ENCODE measurements at places on chromosomes 6 and 20.

GRCh38 chr6:136500414-136500813 is 49.8 kb downstream of the MAP7 start:
- DNase-seq: no peak

GRCh38 chr6:85674604-85675003 is 31.9 kb upstream of the SYNCRIP start:
- no peak for DNase-seq

- no peak for DNase-seq
These were observed 315.7 kb upstream of the NT5E start for GRCh38 chr6:85134172-85134571.

- no peak for DNase-seq
These were observed 6.8 kb downstream of the ADA start for GRCh38 chr20:44644667-44645131.

DNA sequence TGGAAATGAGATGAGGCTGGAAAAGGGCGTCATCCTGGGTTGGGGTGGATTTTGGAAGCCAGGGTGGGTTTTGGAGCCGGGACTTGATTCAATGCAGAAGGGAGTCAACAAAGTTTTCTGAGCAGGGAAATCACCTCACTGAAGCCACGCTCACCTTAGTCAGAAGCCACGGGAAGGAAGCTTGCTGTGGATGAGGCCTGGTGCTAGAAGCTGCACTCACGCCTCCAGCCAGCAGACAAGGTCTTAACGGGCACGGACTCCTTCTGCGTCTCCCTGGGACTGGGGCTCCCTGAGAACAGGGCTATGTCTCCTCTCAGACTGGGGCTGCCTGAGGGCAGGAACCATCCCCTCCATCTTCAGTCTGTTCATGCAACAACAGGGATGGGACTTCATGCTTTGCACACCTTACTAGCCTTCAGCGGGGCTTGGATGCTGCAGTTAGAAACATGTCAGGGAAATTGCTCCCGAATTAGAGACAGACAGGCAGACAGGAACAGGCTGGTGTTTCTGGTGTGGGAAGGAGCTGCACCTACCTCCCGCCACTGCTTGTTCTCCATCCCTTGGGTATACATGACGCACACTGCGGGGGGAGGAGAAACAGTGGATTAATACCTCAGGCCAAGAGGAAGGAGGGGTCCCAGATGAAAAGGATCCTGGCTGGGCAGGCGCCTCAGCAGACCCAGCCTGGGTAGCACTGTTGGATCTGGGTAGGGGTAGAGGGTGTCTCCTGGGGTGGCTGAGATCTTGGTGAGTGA is 17.5 kb downstream of the CPNE5 start:
- DNase-seq: no peak

DNA sequence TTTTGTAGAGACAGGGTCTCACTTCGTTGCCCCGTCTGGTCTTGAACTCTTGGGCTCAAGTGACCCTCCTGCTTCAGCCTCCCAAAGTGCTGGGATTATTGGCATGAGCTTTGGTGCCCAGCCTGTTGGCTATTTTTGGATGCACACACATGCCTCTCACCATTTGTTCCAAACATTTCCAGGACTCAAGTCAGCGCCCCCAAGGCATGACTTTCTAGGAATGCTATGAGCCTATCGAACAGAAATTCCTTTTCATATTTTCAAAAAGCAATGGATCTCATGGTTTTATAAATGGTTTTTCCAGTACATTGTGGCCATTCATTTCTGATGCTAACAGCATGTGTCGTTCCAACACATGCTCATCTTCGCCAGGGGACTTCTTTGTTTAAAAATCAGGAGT is 119.3 kb upstream of the NAA20 start:
- no peak for DNase-seq

DNA sequence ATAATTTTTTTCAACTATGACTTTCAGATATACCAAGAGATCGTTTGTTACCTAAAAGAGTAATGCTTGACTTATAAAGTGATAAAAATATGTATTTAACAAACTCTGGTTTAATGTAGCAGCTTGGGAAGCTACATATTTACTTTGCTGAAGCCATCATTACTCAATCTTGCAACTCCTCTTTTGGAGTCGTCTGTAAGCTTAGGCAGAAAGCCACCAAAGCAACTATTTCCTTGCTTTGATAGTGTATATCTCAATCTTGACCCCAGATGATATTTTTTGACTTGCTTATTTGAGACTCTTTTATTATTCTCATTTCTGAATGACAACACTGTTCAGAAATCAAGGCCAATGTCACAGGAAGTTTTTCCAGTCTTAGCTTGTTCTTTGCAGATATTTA is 183.0 kb downstream of the SAMD5 start:
- no peak for DNase-seq

DNA sequence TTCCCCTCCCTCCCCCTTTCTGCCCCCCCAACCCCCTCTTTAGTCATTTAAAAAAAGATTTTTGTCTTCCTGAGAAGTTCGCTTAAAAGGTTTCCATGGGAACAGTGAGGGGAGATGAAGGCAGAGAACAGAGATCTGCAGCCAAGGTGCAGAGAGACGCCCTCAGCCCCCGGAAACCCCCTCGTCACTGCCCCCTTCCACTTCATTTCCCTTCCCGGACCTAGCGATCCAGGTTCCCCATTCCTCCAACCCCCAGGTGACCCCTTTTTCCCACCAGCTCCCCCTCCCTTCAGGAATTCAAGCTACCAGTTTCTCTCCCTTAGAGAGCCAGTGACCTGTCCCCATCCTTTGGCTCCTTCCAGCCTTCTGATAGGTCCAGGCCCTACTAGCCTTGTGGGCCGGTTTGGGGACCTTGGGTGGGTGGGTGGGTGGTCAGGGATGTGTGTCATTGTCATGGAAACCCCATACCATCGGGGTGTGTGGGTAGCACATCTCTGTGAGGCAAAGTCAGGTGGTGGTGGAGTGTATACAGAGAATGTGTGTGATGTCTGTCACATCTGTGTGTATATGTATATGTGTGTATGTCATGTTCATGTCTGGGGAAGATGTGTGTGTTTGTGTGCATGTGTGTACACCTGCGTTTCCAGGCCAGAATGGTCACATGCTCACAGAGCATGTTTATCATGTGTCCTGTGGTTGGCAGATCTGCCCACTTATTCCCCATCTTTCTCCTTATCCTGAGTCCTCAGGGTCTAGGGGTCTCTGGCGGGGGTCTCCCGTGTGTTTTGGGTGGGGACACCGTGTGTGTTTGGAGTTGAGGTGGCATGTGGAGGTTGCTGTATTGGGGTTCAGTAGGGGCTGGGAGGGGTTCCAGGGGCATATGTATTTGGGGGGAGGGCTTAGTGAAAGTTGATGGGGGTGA is 7.0 kb downstream of the SYNGAP1 start:
- no peak for DNase-seq

DNA sequence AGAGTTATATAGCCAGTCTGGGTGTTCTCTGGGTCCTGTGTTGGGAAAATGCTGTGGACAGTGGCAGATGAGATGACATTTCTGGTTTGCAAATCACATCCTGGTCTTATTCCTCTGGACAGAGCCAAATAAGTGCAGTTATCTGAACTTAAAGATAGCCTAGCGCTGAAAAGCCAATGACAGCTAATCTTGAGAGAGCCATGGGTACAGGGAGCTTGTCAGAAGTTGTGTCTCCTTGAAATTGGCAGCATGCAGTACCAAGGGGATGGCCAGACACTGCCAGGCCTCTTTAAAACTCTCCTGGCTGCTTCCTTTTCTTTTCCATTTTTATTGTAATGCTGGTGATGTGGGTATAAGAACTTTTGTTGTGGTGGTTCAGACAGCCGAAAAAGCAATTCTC is 362.5 kb downstream of the FARS2 start:
- no peak for DNase-seq

DNA sequence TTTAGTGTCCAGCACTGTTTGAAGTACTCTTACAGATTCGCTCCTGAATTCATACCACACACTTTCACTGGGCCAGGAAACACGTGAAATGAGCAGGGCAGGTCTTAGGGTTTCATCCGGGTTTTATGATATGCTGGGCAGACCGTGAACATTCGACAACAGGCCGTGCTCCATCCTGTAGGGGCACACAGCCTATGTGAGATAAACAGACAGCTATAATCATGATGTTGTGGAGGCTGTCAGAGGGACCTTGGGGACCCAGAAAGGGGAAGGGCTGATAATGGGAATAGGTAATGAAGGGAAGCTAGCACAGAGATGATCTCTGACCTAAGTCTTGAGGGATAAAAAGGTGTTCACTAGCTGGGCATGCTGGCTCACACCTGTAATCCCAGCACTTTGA is 110.4 kb downstream of the RIN2 start:
- DNase-seq: no peak

GRCh38 chr6:142318714-142319113 is 16.9 kb downstream of the ADGRG6 start:
- DNase-seq: no peak

- DNase-seq: peak; percentile 59
These were observed 46.2 kb downstream of the PANK2 start for GRCh38 chr20:3935295-3935955.

DNA sequence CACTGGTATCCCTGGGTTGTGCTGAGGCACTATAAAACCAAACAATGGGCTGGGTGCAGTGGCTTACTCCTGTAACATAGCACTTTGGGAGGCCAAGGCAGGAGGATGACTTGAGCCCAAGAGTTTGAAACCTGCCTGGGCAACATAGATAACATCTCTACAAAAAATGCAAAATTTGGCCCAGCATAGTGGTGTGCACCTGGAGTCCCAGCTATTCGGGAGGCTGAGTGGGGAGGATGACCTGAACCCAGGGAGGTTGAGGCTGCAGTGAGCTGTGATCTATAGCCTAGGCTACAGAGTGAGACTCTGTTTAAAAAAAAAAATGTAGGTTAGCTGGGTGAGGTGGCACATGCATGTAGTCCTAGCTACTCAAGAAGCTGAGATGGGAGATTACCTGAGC is 7.7 kb upstream of the SLC4A11 start:
- no peak for DNase-seq

GRCh38 chr20:53980031-53980465 is 90.3 kb downstream of the BCAS1 start:
- no peak for DNase-seq

DNA sequence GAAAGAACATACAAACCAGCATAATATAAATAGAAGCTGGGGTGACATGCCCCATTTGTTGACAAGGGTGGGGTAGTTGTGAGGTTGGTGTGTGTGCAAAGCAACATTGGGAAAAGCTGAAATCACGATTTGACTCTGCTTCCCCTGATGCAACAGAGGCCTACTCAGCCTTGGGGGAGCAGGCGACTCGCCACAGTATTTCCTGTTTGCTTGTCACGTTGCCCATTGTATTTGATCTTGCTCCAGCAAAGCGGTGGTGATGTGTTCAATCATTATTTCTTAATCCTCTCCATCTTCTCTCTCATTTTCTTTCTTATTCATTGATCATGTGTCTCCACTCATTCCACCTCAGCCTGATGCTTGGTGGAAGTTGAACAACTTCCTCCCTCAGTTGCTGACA is 165.8 kb upstream of the CITED2 start:
- peak; percentile 93 for DNase-seq

GRCh38 chr6:53517021-53517420 is 27.9 kb downstream of the GCLC start:
- peak; percentile 9 for DNase-seq

DNA sequence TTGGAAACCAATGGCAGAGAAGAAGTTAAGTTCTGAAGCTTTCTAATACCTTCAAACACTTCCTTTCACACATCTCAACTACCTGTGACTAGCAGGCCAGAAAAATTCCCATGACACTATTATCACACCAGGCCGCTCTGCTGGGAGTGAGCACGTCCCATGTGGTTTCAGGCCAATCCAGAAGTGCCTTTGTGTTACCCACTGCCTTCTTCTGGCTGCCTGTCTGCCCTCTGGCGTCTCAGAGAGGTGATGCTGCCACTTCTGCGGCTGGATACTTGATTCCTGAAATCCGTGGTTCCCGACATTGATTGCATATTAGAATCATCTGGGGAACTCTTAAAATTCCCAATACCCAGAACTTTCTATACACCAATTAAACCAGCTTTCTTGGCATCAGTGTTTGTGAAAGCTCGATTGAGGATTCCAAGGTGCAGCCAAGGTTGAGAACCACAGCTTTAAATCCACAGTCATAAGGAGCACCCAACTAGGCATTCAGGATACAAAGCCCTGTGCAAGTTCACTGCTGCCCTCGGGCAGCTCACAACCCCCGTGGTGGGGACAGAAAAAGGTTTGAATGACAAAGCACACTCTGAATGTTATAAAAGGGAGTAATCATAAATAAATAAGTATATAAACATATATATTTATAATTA is 65.6 kb downstream of the STMND1 start:
- peak; percentile 64 for DNase-seq
